ENCODE measurements at places on chromosomes 3 and 15. TPM values are rescaled to one million over a fixed set of nuclear protein-coding genes. Genes with fewer than 3 reads are reported as not detected.

Gene ERICH6
- total RNA-seq = 0.69 TPM

Gene SLC25A20
- 24.3 TPM for total RNA-seq

GRCh38 chr3:191770541-191770940, 309.6 kb downstream of the PYDC2 start:
- DNase-seq = no peak

GRCh38 chr3:138867996-138868395, 33.3 kb upstream of the PIK3CB start:
- DNase-seq = no peak
